ENCODE measurements at places on chromosomes 13 and 19.

GRCh38 chr13:59088716-59089115 lies 1075.0 kb downstream of the DIAPH3 start:
- DNase-seq, result no peak

DNA sequence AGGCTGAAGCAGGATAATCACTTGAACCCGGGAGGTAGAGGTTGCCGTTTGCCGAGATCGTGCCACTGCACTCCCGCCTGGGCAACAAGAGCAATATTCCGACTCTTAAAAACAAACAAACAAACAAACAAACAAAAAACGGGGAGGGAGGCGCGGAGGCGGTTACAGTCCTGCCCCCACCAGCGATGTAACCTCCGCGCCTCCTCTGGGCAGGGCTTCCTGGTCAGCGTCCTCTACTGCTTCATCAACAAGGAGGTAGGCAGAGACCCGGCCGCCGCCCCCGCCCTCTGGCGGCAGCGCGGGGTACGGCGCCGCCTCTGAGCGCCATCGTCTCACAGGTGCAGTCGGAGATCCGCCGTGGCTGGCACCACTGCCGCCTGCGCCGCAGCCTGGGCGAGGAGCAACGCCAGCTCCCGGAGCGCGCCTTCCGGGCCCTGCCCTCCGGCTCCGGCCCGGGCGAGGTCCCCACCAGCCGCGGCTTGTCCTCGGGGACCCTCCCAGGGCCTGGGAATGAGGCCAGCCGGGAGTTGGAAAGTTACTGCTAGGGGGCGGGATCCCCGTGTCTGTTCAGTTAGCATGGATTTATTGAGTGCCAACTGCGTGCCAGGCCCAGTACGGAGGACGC lies 10.2 kb downstream of the SNRPD2 start:
- peak; percentile 86 for DNase-seq

GRCh38 chr13:23160638-23161480 lies 19.9 kb upstream of the SGCG start:
- no peak for DNase-seq

DNA sequence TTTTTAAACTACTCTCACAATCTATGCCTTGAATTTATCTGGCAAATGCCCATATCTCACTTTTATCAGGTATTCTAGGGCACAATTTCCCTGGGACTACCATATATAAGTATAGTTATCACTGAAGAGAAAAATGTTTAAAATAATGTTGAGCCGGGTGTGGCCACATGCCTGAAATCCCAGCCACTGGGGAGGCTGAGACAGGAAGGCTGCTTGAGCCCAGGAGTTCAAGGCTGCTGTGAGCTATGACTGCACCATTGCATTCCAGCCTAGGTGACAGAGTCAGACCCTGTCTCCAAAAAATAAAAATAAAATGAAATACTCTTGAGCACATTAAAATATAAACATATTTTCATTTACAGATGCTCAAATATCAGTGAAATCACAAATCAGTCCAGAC lies 4.1 kb downstream of the KATNAL1 start:
- DNase-seq, result no peak

DNA sequence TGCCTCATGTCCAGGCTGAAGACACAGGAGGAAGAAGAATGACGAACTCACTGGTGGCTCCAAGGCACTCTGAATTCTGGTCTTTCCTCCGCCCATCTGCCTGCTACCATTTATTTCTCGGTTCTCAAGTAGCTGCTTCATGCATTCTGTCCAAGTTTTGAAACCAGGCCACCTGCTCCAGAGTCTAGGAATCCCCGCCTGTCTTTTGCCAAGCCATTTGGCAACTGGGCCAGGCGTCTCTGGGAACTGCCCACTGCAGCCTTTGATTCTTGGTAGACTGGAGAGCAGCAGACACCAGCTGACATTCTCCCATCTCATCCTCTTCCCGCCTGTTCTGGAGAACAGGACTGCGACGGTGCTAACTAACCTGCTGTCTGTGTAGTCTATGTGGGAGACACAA lies 10.8 kb downstream of the SLC35E1 start:
- no peak for DNase-seq

- no peak for DNase-seq
Observed at GRCh38 chr19:32465176-32465575, 59.6 kb downstream of the DPY19L3 start.

- DNase-seq, result no peak
Observed at GRCh38 chr13:107373551-107373950, 805.6 kb upstream of the ARGLU1 start.

DNA sequence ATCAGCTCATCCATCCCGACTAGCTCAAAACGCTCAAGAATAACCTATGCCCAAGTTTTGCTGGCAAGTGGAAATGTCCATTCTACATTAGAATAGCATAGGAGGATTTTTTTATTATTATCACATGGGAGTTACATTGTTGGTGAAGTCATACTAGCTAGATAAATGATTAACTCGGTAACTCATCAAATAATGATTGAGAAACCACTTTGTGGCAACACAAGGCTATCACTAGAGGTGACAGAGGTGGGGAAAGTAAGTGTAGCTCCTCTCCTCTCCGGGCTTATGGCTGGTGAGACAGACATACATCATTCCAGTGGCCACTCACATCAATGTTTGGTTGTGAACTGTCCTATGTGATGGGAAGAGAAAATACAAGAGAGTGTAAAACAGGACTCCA lies 161.6 kb downstream of the ZIC5 start:
- DNase-seq, result no peak

DNA sequence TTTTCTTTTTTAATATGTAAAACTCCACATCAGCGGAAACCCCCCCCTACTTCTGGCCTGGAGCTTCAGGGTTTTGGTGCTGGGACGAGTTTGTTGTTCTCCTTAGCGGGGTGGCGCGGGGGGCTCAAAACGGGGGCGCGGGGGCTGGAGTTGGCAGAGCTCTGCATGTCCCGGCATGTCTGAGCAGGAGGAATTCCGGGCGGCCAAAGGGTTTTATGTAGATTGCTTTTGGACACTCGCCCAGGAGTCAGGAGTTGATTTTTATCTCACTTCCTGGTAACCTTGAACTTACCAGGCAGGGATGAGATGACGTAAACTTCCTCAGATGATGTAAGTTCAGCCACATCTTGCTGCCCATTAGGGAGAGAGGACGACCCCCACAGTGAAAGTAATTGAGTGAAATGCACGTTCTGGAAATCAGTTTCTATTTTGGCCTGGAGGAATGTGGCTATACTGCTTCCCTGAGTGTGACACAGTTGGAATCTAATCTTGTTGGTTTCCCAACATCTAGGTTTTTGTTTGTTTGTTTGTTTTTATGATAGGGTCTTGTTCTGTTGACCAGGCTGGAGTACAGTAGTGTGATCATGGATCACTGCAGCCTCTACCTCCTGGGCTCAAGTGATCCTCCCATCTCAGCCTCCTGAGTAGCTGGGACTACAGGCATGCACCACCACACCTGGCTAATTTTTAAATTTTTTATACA lies 21.0 kb upstream of the GDF15 start:
- no peak for DNase-seq

- DNase-seq, result no peak
Observed at GRCh38 chr13:77383097-77383496, 56.2 kb upstream of the MYCBP2 start.

GRCh38 chr19:7817801-7818200 lies 12.2 kb upstream of the EVI5L start:
- no peak for DNase-seq

DNA sequence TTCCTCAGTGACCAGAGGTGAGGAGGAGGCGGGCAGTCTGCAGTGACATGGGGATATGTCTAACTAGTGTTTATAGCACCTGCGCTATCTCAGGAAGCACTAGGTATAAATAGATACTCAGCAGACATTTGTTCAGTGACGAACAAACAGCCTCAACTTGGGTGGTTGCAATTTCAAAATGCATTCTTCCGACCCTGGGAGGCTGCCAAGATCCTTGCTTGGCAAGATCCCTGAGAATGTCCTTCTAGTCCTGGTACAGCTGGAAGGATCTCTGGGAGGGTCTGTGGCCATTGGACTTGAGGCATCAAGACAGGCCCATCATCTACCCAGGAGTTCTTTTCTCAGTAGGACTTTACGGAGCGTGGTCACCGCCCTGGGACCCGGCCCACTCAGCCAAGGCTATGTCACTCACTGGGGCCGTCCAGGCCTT lies 299.5 kb downstream of the ZNF536 start:
- DNase-seq, result no peak

GRCh38 chr19:16085115-16085514 lies 8.8 kb downstream of the TPM4 start:
- DNase-seq, result no peak

DNA sequence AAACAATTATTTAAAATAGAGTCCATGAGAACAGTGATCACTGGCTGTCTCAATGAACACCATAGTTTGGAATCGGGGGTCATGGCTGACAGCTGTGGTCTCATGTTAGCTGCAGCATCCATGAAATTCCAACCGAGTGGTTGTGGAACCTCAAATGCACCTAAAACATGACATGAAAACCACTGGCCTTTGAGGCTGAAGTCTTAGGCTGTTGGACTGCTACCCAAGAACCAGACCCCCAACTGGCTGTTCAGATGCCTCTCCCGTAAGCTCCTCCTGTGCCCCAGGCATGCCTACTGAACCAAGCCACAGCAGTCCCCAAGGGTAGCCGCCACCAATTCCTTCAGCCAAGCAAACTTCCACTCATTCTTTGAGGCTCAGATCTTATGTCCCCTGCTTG lies 50.5 kb downstream of the ATP7B start:
- no peak for DNase-seq
